T-helper 2 cell (primary cell): ENCODE measurements at places on chromosomes 4 and X.

DNA sequence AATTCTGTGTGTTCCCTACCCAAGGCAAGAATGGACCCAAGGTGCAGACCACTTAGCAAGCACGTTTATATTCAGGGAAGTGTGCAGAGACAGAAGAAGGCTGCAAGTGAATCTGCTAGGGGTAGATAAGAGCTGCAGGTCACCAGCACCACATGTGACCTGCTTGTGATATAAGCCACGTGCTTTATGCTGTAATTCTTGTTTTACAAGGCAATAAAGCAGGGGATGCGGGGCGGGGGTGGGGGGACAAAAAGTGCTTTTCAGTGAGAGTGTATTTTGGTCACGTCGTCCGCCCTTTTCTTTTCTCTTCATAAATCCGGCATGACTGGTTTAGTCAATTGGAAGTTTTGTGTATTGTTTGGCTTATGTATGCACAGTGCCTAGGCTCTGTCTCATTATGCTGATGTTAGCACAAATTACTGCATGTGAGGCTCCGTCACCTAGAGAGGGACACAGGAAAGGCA is 192.7 kb downstream of the RBMX2 start:
- no peak for DNase-seq

DNA sequence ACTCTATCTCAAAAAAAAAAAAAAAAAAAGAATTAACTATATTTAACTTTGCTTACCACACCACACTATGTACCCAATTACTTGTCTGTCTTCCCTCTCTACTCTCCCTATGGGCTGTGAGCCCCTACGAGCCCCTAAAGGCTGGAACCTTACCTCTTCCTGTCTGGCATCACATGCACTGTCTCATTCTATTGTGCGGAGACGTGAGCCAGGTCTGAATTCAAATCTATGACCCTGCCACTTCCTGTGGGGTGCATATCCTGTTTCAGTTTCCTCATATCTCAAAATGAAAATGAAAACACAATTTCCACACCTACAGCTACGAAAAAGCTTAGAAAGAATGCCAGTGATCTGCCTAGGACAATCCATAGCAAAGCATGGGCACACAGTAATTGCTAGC is 42.9 kb upstream of the HS3ST1 start:
- no peak for DNase-seq

DNA sequence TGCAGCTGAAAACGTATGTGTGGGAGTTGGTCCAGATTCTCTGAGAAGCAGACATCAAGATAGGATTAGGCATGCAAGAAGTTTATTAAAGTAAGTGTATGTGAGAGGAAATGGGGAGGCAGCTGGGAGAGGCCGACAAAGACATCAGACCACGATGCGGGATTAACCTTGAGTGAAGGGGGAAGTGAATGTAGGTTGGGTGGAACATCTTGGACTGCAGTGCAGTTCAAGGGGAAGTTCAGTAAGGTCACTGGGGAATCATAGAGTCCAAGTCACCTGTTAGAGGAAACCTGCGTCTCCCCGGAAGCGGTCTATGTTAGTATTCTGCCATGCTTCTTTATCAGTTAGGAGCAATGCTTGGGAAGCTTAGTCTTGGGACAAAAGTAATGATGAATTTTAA is 22.0 kb downstream of the CXCL8 start:
- no peak for DNase-seq

- no peak for DNase-seq
Observed at GRCh38 chrX:130402208-130402684, 459 bp downstream of the RBMX2 start.

GRCh38 chr4:175637762-175638161 is 174.3 kb downstream of the GPM6A start:
- no peak for DNase-seq
